MG63 (cell line): ENCODE measurements at places on chromosomes 3 and 15.

DNA sequence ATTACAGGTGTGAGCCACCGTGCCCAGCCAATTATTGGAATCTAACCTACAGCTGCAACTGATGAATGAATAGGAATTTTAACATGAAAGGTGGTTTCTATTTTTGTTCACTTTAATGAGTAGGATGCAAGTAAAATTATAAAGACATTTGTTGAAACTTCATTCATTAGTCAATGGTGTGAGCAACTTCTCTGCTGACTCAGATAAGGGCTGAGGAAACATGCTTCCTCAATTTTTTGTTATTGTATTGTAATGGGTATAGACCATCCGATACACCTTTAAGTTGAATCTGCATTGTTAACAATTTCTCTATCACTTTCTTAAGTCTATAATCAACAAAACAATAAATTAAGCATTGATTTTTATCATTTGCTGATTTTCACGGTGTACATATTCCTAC is 127.8 kb downstream of the STAG1 start:
- DNase-seq: no peak

DNA sequence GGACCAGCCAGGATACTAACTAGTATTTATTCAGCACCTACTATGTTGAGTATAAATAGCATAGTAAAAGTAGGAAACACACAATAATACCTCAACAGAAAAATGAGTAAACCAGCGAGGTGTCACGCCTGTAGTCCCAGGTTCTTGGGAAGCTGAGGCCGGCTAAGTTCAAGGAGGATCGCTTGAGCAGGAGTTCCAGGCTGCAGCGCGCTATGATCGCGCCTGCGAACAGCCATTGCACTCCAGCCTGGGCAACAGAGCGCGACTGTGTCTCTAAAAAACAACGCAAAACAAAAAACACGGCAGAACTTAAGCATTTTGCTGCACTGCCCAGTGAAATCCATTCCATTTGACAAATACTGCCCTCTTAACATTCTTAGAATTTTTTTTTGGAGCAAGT is 1.3 kb upstream of the DENND6A start:
- DNase-seq: no peak

- peak; percentile 20 for DNase-seq
These were observed 88.7 kb downstream of the GABRG3 start for GRCh38 chr15:27059610-27060202.

DNA sequence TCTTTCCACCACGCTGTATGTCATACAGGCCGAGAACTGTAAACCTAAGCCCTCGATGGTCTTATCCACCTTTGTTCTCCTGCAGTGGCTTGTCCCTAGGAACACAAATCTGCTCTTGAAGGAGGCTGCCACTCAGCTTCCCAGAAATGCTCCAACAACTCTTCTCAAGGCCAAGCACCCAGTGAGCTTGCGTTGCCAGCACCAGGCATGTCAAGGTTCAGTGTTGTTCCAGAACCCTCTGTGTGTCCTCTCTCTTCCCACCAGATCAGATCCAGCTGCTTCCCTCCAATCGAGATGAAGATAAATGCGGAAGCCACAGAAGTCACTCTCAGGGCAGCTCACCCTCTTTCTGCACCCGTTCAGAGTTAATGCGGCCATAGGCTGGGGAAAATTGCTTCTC is 11.3 kb upstream of the MYZAP start:
- DNase-seq: no peak

DNA sequence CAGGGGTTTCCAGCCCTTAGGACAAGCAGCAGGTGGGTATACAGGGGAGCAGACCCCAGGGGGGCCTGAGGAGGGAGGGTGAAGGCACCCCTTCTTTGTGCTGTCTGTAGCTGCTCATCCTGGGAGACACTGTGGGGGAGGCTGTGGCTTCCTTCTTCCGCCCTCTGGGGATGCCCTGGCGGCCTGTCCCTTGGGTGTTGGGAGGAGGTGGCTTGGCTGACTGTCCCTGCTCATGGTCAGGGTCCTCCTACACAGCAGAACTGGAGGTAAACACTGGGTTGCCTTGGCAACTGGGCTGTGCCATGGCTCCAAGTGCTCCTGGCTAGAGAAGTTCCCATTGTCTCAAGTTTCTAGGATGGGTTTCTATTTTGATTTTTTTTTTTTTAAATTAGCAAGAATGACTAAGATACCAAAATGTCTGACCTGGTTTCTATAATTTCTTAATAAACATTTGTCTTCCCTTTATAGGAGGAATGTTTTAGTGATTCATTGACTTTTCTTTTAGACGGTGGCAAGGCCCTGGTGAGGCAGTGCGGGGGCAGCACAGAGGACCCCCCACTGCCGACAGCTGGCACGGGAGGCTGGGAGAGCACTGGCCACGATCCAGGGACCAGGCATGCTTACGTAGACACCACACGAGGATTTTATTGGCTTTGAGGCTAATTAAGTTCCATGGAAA is 12.4 kb downstream of the KLF13 start:
- peak; percentile 80 for DNase-seq

- no peak for DNase-seq
These were observed 5.6 kb upstream of the FES start for GRCh38 chr15:90878660-90879059.
